Activated naive CD4-positive, alpha-beta T cell (primary cell): ENCODE measurements at places on chromosomes 2 and 18.
A peak's percentile ranks its signal among the peaks of the same experiment; 100 is the strongest.

DNA sequence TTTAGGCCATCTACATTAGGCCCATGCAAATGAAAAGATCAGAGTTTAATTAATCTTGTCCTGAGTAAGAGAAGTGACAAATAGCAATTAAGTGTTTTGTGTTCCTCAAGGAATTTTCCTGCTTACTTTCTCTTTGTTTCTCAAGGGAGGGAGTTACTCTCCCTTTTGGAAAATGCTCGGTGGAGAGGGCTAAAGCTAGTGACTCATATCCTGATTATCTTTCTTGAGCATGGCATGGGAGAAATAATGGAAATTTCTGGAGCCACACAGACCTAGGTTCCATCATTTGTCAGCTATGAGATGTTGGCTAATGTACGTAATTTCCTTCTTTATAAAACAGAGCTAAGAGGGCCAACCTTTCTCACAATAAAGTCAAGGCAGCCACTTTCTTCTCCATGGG, 177.1 kb downstream of the ETAA1 start:
- DNase-seq: no peak

DNA sequence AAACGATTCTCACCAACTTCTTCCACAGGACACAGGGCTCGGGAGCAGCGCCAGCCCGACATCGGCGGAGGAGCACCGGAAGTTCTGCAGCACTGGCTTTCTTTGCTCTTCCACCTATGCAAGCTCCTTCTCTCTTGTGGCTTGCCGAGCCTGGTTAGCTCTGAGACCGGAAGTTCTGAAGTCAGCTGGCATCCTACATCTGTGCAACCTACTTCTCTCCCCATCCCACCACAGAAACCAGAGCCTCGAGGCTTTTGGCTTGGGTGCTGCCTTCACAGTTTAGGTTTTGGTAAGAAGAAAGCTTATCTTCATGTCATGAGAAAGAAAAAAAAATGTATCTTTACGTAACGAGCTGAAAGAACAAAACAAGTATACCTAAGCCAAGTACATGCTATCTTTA, 111.7 kb downstream of the ANKRD44 start:
- DNase-seq: peak; percentile 76

- no peak for DNase-seq
Measured at GRCh38 chr2:230209422-230210051, 10.2 kb downstream of the SP110 start.

DNA sequence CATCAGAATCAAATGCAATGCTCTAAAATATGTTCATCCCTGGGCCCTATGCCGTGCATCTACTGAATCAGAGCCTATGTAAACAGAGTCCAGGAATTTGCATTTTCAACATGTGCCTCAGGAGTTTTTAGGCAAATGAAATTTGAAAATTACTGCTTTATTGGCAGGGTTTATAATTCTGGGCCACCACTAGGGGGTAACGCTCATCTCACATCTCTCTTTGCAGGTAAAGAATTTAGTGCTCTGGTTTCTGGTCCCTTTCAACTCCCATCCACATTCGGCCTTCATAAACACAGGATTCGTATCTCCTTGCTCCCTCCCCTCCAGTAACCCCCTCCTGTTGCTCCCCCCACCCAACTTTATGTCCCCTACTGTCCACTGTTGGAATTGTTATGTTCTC, 49.3 kb downstream of the LYPD6B start:
- no peak for DNase-seq

- no peak for DNase-seq
Measured at GRCh38 chr2:144516981-144517865, 2.7 kb downstream of the ZEB2 start.

GRCh38 chr2:6525475-6525964, 340.2 kb downstream of the CMPK2 start:
- DNase-seq: no peak

GRCh38 chr2:221605751-221606240, 33.7 kb upstream of the EPHA4 start:
- DNase-seq: no peak

- no peak for DNase-seq
Measured at GRCh38 chr2:216663846-216664245, 30.6 kb downstream of the IGFBP2 start.
